ENCODE measurements at places on chromosomes 2 and 18.

GRCh38 chr2:25127646-25128045 is 40.7 kb downstream of the POMC start:
- no peak for DNase-seq

GRCh38 chr2:14944562-14945346 is 312.2 kb downstream of the LRATD1 start:
- DNase-seq, result peak; percentile 68

GRCh38 chr2:3667151-3667631 is 9.2 kb downstream of the ALLC start:
- peak; percentile 87 for DNase-seq

DNA sequence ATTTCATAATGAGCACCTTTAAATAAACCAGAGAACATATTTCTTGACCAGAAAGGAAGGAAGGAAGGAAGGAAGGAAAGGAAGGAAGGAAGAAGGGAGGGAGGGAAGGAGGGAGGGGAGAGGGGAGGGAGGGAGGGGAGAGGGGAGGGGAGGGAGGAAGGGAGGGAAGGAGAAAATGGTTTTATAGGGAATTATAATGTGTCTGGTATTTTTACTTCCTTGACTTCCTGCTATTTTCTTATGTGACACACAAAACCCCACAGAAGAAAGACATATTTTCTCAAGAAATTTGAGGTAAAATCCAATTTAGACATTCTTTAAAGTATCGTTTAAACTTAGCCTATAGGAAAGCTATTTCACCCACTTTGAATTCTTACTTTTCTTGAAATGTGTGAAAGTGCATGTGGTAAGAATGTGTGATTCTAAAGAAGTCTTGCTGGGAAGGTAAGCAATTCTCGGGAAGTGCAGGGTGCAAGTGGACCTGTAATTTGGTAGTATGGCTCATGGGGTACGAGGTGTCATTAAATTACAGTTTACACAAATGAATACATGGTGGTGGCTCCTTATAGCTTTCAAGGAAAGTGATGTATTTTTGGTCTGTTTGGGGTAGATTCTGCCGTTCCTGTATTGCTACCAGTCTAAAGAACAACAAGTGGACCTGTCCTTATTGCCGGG is 18.0 kb downstream of the RNF125 start:
- no peak for DNase-seq

GRCh38 chr2:239094867-239095266 is 247.0 kb downstream of the TWIST2 start:
- no peak for DNase-seq

DNA sequence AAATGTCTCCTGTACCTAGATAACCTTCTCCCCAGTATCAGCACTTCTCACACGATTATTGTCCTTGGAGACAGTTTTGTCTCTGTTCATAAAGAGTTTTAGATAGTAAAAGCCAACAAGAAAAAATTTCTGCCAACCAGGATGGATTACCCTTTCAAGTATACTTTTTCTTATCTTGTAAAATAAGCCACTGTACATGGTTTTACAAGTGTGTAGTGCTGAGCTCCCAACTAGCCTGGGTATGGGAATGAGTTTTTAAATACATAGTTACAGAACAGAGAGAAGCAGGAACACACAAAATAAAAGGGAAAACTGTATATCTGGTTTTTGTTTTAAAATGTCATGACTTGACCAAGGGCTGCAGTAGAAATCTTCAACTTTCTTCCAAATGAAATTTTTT is 76.7 kb downstream of the C18orf54 start:
- no peak for DNase-seq

- DNase-seq, result no peak
These were observed 141.0 kb downstream of the THADA start for GRCh38 chr2:43454791-43455190.

GRCh38 chr2:135839713-135840112 is 2.7 kb upstream of the LCT start:
- no peak for DNase-seq

- DNase-seq, result no peak
These were observed 92.4 kb upstream of the TTN start for GRCh38 chr2:178899656-178900055.

DNA sequence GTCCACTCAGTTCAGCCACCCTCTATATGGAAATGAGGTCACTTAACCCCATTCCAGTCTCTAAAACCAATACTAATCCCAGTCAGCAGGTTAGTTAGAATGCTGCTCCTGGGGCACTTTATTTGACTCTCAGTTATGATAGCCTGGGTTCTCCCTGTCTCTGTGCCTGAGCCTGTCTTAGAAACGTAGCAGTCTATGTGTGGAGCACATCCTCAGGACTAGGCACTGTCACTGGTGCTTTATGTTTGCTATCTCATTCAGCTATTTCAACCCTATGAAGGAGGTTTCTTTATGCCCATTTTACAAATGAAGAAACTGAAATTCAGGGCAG is 152.5 kb upstream of the PKDCC start:
- DNase-seq, result no peak

GRCh38 chr2:214088536-214088935 is 322.3 kb upstream of the VWC2L start:
- DNase-seq, result no peak

DNA sequence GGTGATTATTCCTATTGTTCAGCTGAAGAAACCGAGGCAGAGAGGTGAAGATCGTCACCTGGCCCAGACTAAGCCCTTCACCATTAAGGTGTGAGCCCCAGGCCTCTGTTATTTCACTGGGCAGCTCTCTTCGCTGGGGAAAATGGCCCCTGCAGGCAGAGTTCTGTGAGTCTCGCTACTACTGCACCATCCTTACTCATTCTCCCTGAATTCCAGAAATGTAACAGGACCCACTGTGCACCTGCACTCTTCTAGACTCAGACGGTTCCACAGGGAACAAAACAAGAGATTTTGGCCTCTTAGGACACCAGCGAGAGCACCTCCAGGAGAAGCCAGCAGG is 147.7 kb upstream of the GLI2 start:
- DNase-seq, result no peak

- no peak for DNase-seq
These were observed 5.8 kb upstream of the ABCB11 start for GRCh38 chr2:169036736-169037440.

- no peak for DNase-seq
These were observed 198.0 kb upstream of the AGAP1 start for GRCh38 chr2:235295831-235296230.

- DNase-seq, result no peak
These were observed 32.4 kb downstream of the ASB1 start for GRCh38 chr2:238459081-238459629.

DNA sequence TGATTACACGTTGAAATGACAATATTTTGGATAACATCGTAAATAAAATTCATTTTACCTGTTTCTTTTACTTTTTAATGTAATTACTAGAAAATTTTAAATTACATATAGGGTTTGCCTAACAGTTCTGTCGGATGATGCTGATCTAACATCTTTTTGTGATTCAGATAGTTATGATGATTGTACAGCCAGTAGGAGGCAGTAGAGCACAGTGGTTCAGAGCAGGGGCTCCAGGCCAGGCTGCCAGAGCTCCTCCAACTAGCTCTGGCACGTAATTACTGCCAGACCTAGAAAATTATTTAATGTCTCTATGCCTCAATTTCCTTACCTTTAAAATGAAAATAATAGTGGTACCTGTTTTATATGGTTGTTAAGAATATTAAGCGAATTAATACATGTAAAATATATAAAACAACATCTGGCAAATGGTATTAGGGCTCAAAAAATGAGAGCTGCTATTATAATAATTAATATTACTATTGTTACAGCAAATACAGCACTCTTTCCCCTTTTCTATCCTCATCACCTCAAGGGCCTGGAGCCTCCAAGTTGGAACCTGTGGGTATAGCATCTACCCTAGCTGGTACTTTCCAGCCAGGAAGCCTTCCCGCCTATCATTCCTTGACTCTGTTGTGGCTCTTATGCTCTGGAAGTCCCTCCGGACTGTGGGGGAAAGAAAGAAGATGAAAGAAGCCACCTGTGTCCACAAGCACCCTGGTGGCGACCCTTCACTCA is 47.7 kb upstream of the PLA2R1 start:
- DNase-seq, result peak; percentile 89

DNA sequence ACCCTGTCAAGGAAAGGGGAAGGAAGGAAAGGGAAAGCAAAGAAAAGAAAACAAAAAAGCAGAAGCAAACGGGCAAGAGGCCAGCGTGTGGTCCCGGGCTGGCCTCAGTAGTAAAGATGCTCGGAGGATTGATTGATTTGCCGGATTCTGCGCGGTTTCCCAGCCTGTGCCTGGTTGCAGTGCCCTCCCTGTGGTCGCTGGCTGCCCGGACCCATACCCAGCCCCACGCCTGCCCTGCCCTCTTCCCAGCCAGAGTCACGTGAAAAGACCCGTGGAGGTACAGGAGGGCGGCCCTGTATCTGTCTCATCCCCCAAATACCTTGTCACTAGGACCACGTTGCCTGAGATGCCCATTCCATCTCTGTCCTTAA is 55.1 kb upstream of the IMP4 start:
- no peak for DNase-seq

GRCh38 chr2:18399601-18400000 is 160.9 kb downstream of the RDH14 start:
- no peak for DNase-seq

- DNase-seq, result no peak
These were observed 56.0 kb upstream of the PTH2R start for GRCh38 chr2:208350610-208351009.

DNA sequence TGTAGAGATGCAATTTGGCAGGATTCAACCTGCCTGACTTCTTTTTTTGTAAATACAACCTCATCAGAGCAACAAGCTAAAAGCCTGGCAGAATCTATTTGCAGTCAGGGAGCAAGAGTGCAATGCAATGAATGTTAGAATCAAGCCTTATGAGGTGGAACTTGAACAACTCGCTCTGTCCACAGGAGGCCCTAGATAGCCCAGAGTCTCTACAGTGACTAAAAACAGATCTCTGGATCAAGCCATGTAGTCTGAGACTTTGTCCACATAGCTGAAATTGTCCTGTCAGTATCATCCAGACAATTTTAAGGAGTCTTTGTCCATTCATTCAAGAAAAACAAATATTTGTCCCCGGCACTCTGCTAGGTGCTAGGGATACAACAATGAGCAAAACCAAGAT is 32.0 kb upstream of the CDK5R2 start:
- peak; percentile 11 for DNase-seq

GRCh38 chr2:156706576-156706975 is 270.4 kb downstream of the GPD2 start:
- DNase-seq, result no peak

DNA sequence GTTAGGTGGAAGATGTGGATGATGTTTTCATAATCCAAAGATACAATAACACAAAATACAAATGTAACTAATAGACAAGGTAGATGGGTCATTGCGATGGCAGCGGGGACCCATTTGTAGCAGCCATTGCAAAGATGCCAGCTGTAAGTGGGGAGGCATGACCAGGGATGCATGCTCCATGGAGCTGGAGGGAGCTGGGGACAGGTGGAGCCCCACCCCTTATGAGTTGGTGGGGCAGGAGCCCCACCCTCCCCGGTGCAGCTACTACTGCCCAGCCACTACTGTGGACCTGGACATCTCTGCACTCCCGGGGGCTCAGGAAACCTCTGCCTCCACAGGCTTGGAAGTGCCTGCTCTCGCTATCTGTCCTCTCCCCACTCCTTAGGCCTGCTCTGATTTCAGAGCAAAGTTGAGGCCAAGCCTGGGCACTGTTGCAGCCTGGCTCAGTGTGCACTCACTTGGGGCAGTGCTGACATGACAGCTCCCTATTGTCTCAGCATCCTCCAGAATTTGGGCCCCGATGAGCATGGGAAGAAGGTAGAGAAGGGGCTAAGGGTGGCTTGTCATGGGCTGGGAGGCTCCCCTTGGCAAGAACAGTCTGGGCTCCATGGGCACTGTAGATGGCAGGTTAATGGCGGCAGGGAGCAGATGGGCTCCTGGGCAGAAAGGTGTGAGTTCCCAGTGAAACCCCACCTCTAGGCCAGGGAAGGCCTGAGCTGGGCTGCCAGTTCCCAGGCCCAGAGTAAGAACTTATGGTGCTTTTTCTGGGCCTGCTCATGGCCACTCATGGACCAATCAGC is 81.1 kb downstream of the ZNF804A start:
- no peak for DNase-seq

GRCh38 chr2:46925474-46926351 is 10.1 kb upstream of the MCFD2 start:
- DNase-seq, result no peak
